ENCODE measurements at places on chromosomes 11 and 22. TPM values are rescaled to one million over a fixed set of nuclear protein-coding genes. Genes with fewer than 3 reads are reported as not detected.

- DNase-seq, result no peak
Observed at GRCh38 chr22:47166446-47167016, 404.1 kb downstream of the TBC1D22A start.

GRCh38 chr22:31968022-31968421, 23.7 kb downstream of the YWHAH start:
- no peak for DNase-seq

GRCh38 chr22:24768537-24769374, 5.8 kb downstream of the PIWIL3 start:
- peak; percentile 67 for DNase-seq

GRCh38 chr11:65786008-65786785, 666 bp upstream of the OVOL1 start:
- DNase-seq, result no peak

DNA sequence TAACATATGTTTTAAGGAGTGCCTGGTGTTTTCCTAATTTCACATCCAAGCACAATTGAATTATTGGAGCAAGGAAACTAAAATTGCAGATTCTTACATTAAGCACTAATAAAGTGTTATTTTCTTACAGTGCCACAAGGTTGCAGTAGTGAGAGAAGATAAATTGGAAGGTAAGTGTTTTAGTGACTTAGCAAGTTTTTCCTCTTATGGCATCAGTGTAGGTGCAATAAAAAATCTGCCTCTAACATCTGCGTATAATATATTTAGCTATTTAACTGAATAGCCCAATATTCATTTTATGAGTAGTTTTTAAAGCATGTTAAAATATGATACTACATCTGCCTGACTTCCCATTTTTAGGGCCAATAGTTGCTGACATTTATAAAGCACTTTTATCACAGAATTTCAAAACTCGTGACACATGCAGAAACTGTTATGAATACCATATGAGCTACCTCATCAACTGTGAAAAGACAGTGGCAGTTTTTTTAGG, 19.0 kb downstream of the POLD3 start:
- peak; percentile 70 for DNase-seq

Gene OR8U1
- polyA plus RNA-seq, result not detected
